NCI-H510A (cell line): ENCODE measurements at places on chromosomes 12 and 14.

DNA sequence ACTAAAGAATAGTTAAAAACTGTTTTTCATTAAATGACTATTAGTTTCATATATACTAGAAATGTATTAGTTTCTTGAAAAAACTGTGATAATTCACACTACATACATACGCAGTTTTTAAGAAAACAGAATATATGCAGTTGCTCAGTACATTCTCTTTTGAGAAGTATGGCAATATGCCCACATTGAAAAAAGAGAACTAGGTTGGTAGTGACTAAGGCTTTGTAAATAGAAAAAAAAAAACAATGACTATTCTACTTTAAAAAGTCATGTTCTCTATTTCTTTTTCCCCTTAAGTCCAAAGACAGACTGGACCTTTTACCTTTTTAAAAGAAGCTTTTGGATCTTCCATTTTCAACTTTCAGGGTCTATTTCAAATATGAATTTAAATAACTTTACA lies 25.0 kb downstream of the SNX6 start:
- no peak for DNase-seq

GRCh38 chr14:74302152-74302628 lies 544 bp downstream of the ABCD4 start:
- no peak for DNase-seq

GRCh38 chr12:126668538-126668937 lies 1598.4 kb upstream of the TMEM132C start:
- peak; percentile 16 for DNase-seq

GRCh38 chr14:56400109-56400825 lies 179.3 kb upstream of the TMEM260 start:
- no peak for DNase-seq

DNA sequence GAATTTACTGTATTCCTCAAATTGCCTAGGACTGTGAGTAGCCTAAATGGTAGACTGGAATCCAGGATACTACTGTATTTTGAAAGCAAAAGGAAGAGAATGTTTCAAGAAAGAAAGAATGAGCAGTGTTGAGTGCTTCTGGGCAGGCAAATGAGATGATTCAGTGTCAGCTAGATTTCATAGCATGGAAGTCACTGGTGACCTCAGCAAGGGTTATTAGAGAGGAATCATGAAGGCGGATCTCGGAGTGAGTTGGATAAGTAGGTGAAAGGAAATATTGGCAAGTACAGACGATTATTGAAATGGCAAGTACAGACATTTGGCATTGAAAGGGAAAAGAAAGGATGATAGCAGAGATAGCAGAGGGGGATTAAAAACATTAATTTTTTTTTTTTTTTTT lies 27.1 kb downstream of the VRK1 start:
- no peak for DNase-seq

DNA sequence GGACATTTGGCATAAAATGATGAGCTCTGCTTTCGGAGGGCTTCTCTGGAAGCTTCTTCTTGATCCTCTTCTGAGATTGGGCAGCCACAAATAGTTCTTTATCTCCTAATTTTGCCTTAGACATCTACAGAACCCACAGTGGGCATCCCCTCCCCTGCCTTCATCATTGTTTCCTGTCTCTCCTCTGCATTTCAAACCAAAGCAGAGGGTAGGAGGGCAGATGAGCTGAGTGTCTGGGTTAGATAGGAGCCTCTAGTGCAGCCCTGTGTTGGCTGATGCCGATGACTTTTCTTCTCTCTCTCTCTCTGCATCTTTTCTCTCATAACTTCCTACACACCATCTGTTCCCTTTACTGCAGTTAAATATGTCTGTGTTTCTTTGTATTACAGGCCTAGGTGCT lies 8.5 kb upstream of the IL26 start:
- DNase-seq, result no peak

- DNase-seq, result no peak
These were observed 83.6 kb upstream of the DIO3 start for GRCh38 chr14:101477648-101478047.
